SJCRH30 (cell line): ENCODE measurements at places on chromosomes 4 and X.

GRCh38 chr4:89837993-89838390 is 1.0 kb upstream of the SNCA start:
- DNase-seq: peak; percentile 52

GRCh38 chr4:3747581-3747904 is 18.6 kb upstream of the ADRA2C start:
- DNase-seq: peak; percentile 23

GRCh38 chr4:83490876-83491450 is 6.1 kb upstream of the ABRAXAS1 start:
- no peak for DNase-seq

DNA sequence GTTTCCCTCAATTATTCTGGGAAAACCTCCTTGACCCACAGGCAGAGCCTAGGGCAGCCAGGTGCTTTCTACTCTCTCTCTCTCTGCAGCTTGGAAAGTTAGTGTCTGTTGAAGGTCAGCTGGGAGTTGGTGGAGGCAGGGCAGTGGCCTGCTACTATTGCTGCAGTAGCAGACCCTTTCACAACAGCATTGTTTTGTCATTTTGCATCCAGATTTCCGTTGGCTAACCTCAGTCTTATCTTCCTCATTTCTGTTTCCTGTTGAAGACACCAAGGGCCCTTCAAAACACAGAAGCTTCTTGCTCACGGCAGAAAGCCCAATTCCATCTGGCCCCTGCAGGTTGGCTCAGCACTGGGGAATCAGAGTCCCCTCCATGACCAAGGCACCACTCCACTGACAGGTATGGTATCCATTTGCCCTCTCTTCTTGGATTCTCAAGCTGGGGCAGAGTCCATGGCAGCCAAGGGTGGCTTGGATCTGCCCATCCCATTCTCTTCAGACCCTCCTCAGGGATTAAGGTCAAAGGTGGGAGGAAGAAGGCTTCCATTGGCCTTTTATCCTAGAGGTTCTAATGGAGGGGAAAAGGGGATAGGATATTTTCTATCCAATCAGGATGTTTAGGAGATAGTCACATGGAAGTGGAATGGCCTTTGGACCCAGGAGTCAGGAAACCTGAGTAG is 24.6 kb downstream of the VSIG4 start:
- DNase-seq: no peak

- DNase-seq: no peak
Measured at GRCh38 chrX:138856881-138857604, 145.5 kb upstream of the FGF13 start.

- no peak for DNase-seq
Measured at GRCh38 chr4:7128644-7129043, 60.8 kb upstream of the GRPEL1 start.

DNA sequence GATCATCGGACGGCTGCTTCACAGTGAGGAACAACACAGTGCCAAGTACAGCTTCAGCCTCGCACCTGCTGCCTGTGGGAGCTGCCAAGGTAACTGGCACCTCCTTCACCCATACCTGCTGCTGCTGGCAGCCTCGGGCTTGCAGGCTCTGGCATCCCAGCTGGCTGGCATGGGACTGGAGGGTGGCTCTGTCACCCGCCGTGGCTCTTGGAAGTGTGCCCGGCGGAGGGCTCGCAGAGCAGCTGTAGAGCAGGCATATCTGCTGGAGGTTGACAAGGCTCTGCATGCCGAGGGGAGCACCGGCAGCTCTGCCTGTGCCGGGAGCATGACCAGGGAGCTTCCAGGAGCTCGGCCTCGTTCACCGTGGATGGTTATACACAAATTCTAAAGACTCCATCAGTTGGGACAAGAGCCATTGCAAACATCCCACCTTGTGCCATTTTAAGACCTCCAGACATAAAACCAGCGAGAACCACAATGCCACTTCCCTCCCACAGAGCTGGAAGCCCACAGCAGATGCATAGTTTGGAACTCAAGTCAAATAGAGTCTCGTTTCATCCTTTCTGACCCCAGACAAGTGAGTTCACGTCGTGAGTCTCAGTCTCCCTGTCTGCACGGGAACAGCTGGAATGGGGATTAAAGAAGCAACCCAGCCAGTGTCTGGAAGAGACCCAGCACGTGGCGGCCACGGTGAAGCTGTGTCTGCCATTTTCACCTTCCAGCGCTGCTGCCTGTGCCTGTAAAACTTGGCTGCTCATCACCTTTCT is 84.3 kb upstream of the PSAPL1 start:
- DNase-seq: peak; percentile 61
